ENCODE measurements at places on chromosomes 3 and 15.

GRCh38 chr3:185900228-185900627 is 37.6 kb downstream of the TRA2B start:
- peak; percentile 98 for DNase-seq

DNA sequence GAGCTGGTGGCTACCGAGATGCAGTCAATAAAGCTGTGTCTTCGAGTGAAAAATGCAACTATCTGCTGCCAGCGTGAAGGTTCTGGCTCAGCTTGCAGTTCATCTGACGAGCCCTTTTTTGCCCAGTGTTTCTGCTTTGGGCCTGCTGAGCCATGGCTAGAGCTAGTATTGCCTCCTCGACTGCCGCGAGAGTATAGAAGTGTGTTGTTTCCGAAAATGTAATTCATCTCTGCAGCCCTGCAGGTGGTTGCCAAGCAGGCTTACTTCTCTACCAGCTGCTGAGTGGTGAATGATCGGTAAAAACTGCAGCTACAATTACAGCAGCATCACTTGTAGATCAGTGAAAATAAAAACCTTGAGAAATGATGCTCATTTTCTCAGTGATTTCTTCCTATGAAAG is 114.8 kb downstream of the DLG1 start:
- DNase-seq, result no peak

GRCh38 chr3:124951511-124952281 is 17.1 kb upstream of the MUC13 start:
- DNase-seq, result peak; percentile 9

DNA sequence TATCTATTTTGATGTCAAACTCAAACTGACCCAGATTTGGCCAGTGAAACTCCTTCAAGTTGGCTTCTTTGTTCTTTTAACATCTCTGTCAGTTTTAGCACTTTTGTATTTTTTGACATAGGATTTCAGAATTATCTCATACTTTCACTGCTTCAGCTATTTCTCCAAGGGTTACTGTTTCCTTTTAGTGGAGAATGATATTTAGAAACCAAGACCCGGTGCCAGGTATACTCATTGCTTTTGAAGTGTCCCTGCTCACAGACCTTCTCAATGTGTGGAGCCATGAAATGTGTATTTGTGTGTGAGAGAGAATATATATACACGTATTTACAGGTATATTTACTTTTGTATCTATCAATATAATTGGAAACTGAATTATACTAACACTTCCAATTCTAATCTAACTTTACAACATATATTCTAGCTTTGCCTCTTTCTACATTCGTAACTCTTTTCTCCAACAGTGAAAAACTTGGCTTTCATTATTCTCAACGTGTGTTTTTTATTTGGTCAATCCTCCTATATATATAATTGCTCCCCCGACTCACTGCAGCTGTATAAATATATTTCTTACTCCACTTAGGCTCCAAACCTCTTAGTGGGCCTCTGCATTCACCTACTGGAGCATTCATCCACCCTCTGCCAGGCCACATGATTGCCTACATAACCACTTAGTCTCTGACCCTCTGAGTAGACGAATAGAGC is 54.0 kb downstream of the OTOL1 start:
- no peak for DNase-seq

- DNase-seq, result peak; percentile 99
Measured at GRCh38 chr15:70196372-70197316, 98.9 kb upstream of the TLE3 start.

- peak; percentile 75 for DNase-seq
Measured at GRCh38 chr3:45078910-45079522, 52.9 kb downstream of the CLEC3B start.

- no peak for DNase-seq
Measured at GRCh38 chr3:46414739-46415138, 7.7 kb downstream of the CCRL2 start.

GRCh38 chr15:25427861-25428260 is 11.0 kb downstream of the UBE3A start:
- DNase-seq, result no peak

- DNase-seq, result peak; percentile 42
Measured at GRCh38 chr3:99503350-99503749, 135.0 kb upstream of the COL8A1 start.

GRCh38 chr3:32138545-32139104 is 32.2 kb downstream of the GPD1L start:
- DNase-seq, result no peak

- no peak for DNase-seq
Measured at GRCh38 chr3:159532577-159532976, 456.1 kb upstream of the IL12A start.

DNA sequence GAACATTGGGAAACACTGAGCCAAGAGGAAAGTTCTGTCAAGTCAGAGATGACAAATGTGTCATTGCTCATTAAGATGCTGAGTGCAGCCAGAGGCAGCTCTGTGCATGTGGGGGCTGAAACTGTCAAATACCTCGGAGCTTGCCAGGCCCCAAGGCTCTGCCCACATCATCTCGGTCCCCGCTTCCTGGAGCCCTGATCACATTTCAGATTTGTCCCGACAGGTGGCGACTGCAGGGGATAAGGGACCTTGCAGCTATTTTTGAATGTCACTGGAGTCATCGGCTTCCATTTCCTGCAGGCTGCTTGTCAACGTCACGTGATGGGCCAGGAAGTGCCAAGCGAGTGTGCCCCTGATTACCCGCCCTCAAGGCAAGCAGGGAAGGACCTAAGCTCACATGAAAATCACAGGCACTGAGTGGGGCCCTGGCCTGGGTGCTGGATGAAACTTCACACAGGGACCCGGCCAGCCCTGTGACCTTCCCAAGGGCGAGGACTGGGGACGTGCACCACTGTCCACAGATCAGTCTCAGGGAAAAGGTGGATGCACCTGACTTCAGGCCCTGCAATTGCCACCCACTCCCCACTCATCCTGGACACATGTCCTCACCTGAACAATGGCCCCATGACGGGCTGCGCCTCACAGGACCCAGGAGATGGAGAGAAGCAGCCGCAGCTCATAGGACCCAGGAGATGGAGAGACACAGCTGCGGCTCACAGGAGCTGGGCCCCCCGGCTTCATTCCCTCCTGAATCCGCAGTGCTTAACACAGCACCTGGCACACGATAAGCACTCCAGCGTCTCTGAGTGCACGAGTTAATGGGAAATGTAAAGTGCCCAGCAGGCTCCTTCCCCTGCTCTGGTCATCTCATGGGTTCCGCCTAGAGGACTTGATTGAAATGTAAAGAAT is 73.4 kb downstream of the NUP210 start:
- DNase-seq, result no peak

GRCh38 chr15:28873585-28874190 is 12.1 kb upstream of the APBA2 start:
- DNase-seq, result no peak

All from MCF 10A (cell line).